ENCODE measurements at places on chromosomes 2 and 18.

GRCh38 chr2:69077252-69077950 lies 64.4 kb downstream of the ANTXR1 start:
- DNase-seq = no peak

DNA sequence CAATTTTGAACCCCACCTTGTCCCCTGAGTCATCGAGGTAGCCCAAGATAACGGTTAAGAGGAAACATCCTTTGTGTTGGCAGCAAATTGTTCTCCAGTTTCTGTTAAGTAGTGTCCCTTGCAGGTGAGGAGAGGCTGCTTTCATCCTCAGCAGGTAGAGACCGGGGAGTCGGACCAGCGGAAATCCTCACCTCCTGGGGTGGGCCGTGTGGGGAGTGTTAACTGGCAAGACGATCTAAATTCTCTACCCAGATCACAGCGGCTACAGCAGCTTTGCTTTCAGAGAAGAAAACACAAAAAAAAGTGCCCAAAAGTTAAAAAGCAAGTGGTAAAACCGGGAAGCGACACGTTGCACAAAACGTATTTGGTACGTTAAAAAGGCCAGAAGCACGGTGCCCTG lies 63.2 kb downstream of the ADI1 start:
- no peak for DNase-seq

GRCh38 chr2:41729800-41730364 lies 317.9 kb upstream of the PKDCC start:
- DNase-seq = peak; percentile 11

DNA sequence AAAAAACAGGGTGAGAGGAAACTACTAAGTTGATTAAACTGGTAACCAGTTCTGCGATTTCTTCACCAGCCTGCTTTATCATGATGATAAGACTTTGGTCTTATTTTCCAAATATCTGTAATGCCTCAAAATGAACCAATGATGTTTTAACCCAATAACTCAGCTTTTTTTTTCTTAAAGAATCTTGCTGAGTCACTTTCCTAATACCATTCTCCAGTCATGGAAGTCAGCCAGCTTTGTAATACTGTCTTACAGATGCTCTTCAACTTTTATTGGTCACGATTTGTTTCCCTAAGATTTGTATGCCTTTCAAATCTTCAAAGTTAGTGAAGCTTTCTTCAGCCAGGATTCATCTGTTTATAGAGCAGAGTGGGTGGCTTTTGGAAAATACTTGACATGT lies 47.7 kb upstream of the SMIM21 start:
- no peak for DNase-seq

- DNase-seq = no peak
These were observed 19.7 kb downstream of the FIGN start for GRCh38 chr2:163716101-163716500.

DNA sequence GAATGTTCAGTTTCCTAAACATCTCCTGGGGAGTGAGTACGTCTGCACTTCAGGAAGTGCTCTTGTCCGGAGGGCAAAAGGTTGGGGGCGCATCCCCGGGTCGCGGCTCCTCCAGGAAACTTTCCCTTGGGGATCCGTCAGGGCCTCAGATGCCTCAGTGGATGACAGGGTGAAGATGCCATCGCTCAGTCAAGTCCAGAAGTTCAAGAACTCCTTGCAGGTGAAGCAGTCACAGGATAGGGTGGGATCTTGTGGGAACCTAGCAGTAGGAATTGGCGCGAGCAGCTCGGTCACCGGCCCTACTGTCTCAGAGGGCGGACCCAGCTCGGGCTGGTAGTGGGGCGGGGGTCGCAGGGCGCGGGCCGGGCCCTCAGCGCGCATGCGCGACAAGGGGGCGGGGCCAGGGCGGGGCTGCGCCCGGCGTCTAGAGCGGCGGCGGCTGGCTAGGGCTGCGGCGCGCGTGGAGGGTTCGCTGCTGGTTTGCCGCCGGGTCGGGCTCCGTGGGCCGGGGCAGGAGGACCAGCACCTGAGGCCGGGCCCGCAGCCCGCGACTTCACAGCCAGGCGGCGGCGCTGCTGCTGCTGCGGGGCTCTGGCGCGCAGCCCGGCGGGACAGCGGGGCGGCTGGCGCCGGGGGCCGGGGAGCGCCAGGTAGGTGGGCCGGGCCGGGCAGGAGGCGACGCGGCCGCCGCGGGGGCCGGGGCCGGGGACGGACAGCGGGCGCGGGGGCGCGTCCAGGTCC lies at the start of gene INPP4A:
Gene INPP4A, plus strand, starts transcription at position 423 of the 741 bp plus-strand sequence. CDS start 75,191 bp downstream, outside the sequence.
- peak; percentile 79 for DNase-seq

- no peak for DNase-seq
These were observed 795.6 kb downstream of the CPS1 start for GRCh38 chr2:211351987-211352386.

- DNase-seq = no peak
These were observed 109.0 kb downstream of the LAMA3 start for GRCh38 chr18:23798249-23798648.

Measured in suppressor macrophage (primary cell).